Stimulated activated CD4-positive, alpha-beta T cell treated with anti-CD3 and anti-CD28 coated beads, TNF-alpha, amount 100 ng/mL, for 4 hours (primary cell): ENCODE measurements at places on chromosomes 1 and 21.

GRCh38 chr1:219576931-219577730 lies 35.8 kb downstream of the ZC3H11B start:
- no peak for DNase-seq

DNA sequence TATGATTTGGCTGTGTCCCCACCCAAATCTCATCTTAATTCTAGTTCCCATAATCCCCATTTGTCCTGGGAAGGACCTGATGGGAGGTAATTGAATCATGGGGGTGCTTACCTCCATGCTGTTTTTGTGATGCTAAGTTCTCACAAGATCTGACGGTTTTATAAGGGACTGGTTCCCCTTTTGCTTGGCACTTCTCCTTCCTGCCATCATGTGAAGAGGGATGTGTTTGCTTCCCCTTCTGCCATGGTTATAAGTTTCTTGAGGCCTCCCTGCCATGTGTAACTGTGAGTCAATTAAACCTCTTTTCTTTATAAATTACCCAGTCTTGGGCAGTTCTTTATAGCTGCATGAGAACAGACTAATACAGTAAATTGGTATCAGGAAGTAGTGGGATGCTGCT lies 114.1 kb downstream of the ZNF648 start:
- no peak for DNase-seq

GRCh38 chr1:90763930-90764329 lies 46.8 kb upstream of the BARHL2 start:
- DNase-seq: no peak

- no peak for DNase-seq
Measured at GRCh38 chr21:45295576-45296365, 8.1 kb upstream of the POFUT2 start.

DNA sequence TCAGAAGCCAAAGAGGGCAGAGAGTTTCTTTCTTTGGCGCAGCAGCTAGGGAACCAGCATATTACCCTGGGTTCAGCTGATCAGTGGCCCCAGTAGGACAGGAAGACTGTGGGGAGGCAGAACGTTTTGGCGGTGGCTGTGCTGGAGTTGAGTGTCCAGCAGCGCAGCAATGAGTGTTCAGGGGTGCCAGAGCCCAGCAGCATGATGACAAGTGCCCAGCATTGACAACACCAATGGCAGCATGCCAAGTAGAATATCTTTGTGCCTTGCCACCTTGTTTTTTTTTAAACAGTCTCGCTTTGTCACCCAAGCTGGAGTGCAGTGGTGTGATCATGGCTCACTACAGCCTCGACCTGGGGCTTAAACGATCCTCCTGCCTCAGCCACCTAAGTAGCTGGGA lies 106.7 kb upstream of the CDC42BPA start:
- DNase-seq: no peak

DNA sequence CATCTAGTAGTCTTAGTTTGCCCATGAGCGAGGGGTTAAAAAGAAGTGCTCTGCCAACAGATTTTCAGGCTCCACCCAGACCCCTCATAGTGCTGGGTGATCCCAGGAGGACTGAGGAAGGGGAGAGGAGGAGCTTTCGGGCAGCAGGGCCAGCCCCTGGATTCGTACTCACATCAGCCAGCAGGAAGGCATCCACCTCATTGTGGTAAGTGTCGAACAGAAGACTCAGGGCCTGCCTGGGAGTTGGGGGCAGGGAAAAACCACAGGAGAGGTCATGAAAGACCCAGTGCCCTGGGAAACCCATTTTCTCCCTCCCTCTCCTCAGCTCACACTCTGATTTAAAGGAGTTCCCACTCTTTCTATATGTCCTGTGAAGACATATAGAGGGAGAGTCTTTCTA lies 34.9 kb downstream of the PIK3C2B start:
- no peak for DNase-seq

- no peak for DNase-seq
Measured at GRCh38 chr1:219171192-219171935, 2.3 kb upstream of the LYPLAL1 start.

DNA sequence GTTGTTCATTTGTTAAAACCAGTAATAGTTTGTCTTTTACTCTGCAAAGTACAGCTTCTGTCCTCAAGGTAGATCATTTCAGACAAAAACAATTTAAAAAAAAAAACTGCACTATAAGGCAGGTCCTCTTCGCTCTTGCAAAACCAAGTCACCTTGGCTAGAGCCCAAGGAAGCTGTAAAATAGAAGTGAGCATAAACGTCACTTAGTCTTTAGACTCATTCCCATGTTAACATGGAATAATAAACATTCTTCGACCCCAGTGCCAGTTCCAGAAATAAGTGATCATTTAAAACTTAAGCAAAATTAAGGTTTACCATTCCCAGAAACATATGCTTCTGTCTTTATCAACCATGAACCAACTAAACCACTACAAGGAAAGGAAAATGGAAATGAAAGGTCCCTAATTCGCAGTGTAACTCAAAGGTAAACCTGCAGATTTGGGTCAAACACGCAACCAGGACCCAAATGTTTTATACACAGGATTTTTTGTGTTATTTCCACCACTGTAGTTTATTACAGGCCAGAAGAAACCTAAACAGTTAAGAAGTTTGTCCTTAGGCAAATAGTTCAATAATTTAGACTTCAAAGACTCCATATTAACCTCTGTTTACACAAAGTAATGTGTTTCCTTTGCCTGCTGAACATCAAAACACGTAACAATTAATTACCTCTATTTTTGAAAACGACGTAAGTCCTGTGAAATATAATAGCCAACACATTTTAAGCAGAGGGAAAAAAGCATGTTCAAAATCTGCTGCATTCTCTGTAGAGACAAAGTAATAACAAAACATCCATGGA lies 54.6 kb downstream of the TGFBR3 start:
- DNase-seq: no peak

GRCh38 chr1:244833734-244834542 lies 1.5 kb upstream of the COX20 start:
- DNase-seq: peak; percentile 5

GRCh38 chr1:18856435-18856834 lies 3.0 kb downstream of the TAS1R2 start:
- DNase-seq: no peak

GRCh38 chr1:78102916-78103315 lies 57.1 kb downstream of the GIPC2 start:
- no peak for DNase-seq

DNA sequence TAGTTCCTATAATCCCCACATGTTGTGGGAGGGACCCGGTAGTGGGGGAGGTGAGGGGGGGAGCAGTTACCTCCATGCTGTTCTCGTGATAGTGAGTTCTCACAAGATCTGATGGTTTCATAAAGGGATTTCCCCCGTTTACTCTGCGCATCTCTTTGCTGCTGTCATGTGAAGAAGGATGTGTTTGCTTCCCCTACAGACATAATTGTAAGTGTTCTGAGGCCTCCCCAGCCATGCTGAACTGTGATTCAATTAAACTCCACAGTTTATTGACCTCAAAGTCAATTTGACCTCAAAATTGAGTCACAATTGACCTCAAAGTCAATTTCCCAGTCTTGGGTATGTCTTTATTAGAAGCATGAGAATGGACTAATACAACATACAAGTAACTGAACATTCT lies 19.7 kb downstream of the DPH5 start:
- no peak for DNase-seq

DNA sequence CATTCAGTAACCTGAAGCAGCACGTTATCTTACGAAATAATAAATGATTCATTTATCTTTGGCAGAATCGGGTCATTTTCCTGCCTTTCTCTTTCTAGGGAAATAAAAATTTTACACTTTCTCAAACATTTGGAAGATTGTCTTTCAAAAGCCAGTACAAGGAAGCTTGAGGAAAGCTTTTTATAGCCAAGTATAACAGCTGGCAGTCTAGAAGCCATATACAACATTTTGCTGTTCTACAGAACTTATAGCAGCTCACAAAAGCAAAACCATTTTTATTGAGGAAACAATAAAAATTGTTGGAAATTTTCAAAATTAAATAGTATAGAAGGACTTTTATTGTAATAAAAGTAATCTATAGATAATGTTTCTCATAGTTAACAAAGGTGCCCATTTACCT lies 448.6 kb downstream of the SMYD3 start:
- no peak for DNase-seq

- no peak for DNase-seq
Measured at GRCh38 chr1:218304281-218305039, 19.4 kb downstream of the RRP15 start.

DNA sequence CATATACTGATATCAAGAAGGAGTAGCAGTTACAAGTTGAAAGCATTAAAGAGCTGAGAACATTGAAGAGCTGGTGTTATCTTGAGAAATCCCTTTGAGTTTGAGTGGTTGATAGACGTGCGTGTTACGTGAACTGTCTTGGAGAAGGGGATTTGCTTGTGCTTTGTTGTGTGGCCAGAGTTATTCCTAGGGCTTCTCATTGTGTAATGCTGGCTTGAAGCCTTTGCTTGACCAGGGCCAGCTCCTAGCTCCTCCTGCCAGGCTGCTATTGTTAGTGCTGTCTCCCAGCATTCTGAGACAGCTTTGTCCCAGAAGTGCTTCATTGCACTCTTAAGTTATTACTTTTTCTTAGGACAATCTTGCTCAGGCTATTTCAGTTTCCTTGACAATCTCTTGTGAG lies 116.2 kb upstream of the KCNK2 start:
- DNase-seq: no peak

- no peak for DNase-seq
Measured at GRCh38 chr1:211217392-211217791, 41.8 kb upstream of the RCOR3 start.

GRCh38 chr1:231065510-231066241 lies 25.6 kb upstream of the FAM89A start:
- no peak for DNase-seq
